Iris pigment epithelial cell (primary cell): ENCODE measurements at places on chromosomes 7 and 10.

- peak; percentile 58 for DNase-seq
These were observed 38.0 kb upstream of the MKX start for GRCh38 chr10:27783660-27784059.

GRCh38 chr10:113169853-113170460 is 219.9 kb downstream of the TCF7L2 start:
- no peak for DNase-seq

DNA sequence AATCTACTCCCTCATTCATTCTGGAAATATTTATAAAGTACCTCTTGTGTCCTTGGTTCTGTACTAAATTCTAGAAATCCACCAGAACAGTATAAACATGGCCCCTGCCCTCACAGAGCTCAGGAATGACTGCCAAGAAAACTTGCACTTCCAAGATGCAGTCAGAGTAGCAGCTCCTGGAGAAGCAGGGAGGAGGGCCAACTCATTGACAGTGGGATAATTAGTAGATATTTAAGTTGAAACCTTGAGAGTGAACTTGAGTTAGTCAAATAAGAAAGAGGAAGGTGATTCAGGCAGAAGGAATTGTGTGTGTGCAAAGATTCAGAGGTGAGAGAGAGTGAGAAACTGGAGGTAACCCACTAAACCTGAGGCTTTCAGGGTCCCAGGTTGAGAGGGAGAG is 182.2 kb upstream of the INHBA start:
- DNase-seq, result peak; percentile 45

- DNase-seq, result peak; percentile 81
These were observed 3.7 kb upstream of the HNRNPH3 start for GRCh38 chr10:68327889-68328786.

DNA sequence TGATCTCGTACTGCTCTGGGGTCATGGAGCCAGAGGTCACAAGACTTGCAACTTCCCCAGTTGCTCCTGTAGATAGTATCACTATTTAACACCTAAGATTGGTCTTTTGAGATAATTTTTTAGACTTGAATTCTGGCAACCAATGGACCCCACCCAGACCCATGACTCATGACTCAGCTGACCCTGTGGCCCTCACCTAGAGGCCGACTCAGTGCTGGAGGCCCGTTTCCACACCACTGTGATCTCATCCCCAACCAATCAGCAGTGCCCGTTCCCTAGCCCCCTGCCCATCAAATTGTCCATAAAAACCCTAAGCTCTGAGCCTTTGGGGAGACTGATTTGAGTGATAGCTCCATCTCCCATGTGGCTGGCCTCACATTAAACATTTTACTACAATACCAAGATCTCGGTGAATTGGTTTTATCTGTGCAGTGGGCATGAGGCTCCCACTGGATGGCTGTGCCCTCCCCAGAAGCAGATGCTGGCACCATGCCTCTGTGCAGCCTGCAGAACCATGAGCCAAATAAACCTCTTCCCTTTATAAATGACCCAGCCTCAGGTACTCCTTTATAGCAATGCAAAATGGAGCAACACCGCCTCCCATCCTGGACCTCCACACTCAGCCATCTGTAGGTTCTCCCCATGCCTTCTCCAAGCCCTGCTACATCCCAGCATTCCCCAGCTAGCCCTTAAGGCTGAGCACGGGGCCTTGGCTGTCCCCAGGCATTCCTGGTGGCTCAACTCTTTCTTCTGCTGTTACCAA is 98.8 kb downstream of the PRKAG2 start:
- no peak for DNase-seq

- DNase-seq, result peak; percentile 7
These were observed 1.0 kb upstream of the PSMC2 start for GRCh38 chr7:103346396-103346795.

- peak; percentile 77 for DNase-seq
These were observed 76.9 kb downstream of the UBE2H start for GRCh38 chr7:129875745-129876411.

DNA sequence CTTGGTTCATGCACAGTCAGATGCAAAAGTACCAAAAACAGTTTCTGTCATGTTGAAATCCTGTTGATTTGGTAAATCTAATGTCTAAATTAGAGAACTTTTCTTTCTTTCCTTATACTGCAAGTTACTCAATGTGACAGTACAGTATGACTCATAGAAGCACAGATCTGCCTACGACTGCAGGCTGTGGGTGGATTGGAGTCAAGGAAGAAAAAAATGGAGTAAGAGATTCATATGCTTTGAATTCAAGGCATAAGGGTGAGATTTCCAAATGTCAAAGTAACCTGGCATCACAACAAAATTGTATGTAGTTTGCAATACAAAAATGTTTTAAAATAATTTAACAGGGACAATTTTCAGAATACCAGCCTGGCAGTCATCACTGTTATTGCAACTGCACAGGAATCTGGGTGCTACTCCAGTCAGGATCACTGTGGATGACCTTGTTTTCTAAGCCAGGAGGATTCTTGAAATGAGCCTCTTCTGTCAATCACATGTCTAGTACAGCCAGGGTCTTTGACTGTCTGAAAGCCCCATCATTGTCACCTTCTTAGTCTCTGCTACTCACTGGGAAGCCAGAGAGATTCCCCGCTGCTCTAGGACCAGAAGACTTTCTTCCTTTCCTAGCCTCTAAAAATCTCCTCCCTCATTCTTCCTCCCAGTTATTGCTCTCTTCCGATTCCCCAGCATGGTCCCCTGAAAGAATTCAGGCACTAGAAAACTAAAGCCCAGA is 83.6 kb downstream of the CD36 start:
- DNase-seq, result peak; percentile 94

GRCh38 chr10:24208661-24209431 is at the start of gene KIAA1217:
Gene KIAA1217 (plus strand): TSS chr10:24209138. CDS start chr10:24209194, 56 bp downstream.
- peak; percentile 59 for DNase-seq

DNA sequence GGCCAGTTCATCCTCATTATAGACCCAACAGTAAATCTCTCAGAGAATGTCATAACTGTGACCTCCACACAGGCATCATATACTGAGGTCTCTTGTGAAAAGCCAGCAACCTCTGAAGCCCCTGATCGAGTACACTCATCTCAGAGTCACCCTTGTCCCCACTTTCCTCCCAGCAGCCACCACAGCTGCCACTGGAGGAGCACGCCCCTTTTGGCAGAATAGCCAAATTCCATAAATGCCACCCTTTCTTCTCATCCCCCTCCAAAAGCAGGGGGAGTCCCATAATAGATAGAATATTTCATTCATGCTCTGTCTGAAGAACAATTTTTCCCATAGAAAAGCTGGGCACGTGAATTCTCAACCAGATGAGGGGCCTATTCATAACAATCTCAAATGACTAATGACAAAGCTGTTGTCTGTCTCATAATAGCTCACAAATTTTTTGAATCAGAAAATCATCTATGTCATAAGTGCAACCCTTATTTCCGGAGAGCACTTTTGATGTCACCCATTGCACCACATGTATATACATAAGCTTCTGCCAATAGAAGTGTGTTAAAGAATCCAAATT is 47.4 kb downstream of the SGMS1 start:
- no peak for DNase-seq

DNA sequence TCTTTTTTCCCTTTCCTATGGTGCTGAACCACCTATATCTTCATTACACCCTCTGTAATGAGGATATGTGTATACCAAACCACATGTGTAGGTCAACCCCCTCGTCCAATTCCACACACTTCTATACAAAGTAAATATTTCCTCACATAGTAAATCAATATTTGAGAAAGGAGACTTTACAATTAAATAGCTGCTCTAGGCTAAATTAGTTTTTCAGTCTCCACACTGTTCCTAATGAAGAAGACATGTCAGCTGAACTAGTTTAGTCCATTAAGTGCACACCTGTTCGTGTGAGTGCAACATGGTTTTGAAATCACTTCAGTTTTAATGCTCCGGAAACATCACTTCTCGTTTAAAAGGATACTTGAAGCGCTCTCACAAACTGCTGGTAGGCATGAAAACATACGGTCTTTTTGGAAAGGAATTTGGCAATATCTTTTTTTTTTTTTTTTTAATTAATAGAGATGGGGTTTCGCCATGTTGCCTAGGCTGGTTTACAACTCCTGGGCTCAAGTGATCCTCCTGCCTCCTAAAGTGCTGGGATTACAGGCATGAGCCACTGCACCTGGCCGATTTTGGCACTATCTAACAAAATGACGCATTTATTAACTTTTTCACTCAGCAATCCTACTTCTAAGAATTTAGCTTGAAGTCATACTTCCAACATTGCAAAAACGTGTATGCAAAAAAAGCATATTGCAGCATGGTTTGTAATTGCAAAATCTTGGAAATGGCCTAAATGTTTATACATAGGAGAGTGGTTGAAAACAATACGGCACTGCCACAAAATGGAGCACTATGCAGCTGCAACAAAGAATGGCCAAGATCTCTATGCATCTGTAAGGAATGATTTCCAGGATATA is 2.1 kb upstream of the XRCC2 start:
- no peak for DNase-seq

DNA sequence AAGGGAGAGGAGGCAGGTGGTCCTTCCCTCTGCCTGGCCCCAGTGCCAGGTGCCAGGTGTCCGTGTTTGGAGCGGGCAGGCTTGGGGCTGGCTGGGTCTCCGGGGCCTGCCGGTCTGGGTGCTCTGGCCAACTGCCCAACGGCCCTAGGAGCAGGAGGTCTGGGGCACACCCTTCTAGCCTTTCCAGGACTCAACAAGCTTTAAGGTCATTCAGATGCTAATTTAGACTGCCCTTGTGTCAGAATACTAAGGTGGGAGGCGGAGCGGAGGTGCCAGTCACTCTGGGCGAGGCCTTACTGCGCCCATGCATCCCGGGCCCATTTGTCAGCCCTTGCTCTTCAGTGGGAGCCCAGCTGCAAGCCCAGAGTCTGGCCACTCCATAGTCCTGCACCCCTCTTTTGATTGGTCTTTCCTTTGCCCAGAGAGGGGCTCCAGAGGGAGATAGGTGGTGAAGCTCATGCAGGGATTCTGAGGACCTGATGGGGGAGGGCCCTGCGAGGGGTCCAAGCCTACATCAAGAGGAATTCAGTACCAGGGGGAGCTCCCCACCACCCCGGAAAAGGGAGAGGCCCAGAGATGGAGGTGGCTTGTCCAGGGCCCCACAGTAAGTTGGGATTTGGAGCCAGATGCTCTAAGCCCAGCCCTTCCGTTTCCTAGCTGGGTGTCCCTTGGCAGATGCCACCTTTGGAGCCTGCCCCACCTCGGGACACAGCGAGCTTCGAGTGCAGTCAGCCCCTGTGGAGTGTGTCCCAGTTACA is 1.3 kb downstream of the PGAM2 start:
- no peak for DNase-seq

DNA sequence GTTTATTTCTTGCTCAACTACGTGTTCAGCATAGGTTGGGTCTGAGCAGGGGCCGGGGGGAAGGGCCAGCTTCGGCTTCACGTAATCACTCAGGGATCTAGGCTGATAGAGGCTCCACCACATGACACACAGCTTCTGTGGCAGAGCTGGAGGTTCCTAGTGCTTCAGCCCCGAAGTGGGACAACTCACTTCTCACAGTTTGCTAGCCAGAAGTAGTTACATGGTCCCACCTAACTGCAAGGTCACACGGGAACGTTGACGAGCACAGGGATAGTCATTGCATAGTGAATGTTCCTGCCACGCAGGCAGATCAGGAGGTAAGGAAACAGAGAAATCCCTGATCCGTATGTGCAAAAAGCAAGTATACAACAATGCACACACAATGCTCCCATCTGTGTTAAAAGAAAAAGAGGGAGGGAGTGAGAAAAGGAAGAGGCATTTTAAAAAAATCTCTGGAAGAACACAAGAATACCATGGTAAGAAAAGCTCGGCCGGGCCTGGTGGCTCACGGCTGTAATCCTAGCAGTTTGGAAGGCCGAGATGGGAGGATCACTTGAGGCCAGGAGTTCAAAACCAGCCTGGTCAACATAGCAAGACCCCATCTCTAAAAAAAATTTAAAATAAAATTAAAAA is 16.9 kb downstream of the SMURF1 start:
- DNase-seq, result no peak

- peak; percentile 15 for DNase-seq
These were observed 12.6 kb upstream of the FGFR2 start for GRCh38 chr10:121610798-121611323.

DNA sequence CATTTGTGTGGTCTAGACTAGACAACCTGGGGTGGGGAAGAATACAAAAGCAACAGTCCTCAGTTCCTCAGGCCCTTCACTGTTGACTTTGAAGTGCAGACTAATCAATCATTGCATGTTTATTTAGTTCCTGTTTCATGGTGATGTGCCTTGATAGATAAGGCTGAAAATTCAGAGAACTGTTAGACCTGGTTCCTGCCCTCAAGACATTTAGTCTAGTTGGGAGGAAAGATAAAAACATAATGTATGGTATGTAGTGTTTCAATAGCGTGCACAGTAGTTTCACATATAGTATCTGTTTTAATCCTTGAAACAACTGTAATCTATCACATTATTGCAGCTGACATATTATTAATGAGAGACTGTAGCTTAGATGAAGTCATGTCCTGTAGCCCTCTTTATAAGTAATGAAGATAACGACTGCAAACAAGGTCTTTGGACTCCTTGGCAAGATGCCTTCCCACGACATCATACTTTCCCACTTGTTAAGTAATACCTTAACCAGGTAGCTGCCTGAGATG is 124.0 kb downstream of the CELF2 start:
- DNase-seq, result no peak

- DNase-seq, result no peak
These were observed 171.1 kb downstream of the FAM107B start for GRCh38 chr10:14603534-14604102.

GRCh38 chr10:123146894-123147634 is 872 bp upstream of the HMX2 start:
- no peak for DNase-seq

DNA sequence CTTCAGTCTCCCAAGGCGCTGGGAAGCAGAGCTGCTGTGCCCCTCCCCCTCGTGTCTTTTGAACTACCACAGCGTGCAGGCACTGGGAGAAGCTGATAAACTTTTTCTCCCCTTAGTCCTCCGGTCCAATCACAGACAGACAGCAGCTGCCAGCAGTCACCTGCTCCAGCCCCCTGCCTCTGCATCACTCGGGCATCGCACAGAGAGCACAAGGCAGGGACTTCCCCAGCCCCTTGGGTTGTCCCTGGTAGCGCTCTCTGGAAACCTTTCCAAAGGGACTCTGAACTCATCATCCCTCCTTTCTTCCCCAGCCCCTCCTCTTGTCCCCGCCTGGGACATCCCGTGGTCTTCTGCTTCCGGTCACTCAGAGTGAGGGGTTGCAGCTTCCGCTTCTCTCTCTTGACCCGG is 1.4 kb upstream of the NEUROG3 start:
- no peak for DNase-seq

DNA sequence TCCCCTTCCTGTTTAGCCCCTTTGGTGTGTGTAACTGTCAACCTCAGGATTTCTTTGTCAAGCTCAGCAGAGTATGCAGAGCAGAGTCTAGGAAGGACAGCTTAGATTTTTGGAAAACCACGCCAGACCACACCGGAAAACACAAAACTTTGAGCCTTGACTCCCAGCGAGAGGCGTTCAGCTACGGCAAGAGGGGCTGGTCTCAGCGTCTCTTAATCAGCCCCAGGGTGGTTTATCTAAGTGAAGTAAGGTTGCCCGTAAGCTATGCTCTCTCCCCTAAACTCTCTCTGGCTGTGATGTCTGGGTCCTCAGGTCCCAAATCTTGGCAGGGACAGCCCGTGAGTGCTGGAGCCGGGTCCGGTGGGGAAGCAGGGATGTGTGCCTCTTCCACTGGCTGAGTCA is 230.9 kb downstream of the KLF6 start:
- DNase-seq, result no peak

GRCh38 chr10:33025910-33026309 is 67.9 kb upstream of the ITGB1 start:
- DNase-seq, result no peak

GRCh38 chr10:100345570-100346330 is 1.3 kb upstream of the SCD start:
- peak; percentile 80 for DNase-seq
